ENCODE measurements at places on chromosomes 1 and 21.

DNA sequence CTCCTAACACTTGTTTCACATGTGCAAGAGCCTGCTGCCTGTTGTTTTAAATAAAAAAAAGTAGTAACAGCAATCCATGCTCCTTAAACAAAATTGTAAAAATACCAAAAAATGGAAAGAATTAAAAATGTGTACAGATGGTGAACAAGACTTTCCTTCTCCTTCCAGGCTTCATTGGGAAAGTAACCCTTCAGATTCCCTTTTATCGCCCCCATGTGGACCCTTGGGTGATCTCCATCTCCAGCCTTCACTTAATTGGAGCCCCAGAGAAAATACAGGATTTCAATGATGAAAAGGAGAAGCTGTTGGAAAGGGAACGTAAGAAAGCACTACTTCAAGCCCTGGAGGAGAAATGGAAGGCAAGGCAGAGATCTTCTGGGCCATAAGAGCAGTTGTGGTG, 14.2 kb downstream of the VPS13D start:
- DNase-seq = no peak

- no peak for DNase-seq
Measured at GRCh38 chr21:45987121-45987711, 5.6 kb downstream of the COL6A1 start.

- no peak for DNase-seq
Measured at GRCh38 chr1:180253585-180254495, 23.8 kb downstream of the LHX4 start.

DNA sequence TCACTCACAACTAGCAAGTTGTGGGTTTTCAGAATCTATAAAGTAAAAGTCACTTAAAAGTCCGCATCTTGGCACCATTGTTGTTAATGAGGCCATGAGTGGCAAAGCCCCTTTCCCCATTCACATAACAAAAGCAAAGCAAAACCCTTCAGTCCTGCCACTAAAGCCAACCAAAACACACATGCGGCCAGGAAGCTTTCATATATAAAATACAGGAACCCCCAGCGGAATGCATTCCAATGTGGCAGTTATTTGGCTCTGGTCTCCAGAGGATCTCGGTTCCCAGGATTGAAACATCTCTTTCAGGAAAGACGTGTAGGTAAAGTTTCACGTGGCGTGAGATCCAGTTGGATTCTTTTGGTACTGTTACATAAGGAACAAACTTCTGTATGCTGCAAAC, 2.5 kb upstream of the LBR start:
- DNase-seq = no peak

DNA sequence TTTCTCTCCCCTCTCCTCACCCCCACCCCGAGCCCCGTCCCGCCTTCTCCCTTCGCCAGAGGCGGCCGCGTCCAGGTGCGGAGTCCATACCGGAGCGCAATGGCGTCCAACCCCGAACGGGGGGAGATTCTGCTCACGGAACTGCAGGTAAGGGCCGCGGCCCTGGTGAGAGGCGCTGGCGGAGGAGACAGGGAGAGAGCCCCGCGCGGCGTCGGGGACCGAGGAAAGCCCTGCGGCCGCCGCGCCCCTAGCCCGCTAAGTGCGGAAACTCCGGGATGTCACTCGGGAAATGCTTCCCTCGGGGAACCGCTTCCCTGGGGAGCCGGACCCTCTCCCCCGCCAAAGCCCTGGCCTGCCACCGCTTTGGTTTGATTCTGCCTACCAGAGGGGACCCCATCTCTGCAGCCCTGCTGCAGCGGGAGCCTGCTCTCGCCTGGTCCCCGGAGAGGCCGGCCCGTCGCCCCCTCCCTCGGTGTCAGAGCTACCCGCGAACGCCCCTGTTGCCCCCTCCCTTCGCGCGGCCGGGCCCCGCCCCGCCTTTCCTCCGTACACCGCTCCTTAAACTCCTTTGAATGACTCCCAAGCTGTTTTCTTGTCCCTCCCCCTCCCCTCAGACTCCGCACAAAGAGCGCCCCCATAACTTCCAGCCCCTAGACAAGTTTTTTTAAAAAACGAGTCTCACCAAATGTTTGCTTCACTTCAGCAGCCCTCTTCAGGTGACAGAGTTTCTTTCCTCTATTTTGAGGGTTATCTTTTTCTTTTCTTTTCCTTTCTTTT, 597 bp downstream of the PKN2 start:
- no peak for DNase-seq

DNA sequence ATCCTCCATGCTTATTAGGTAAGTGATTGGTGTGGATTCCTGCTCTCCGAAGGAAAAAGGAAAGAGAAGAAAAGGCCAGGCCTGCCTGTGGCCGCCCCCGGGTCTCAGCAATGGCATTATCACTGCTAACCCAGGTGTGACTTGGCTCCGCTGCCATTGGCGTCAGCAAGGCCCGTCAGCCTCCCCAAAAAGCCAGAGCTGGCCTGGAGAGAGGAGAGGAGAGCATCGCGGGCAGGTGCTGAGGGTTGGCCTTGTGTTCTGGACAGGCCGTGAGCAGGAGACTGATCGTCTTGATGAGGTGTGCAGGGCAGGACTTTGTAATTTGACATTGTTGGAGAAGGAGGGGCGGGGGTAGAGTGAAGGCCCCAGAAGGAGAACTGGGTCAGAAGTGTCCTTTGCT, 186.4 kb downstream of the CAMTA1 start:
- DNase-seq = no peak

DNA sequence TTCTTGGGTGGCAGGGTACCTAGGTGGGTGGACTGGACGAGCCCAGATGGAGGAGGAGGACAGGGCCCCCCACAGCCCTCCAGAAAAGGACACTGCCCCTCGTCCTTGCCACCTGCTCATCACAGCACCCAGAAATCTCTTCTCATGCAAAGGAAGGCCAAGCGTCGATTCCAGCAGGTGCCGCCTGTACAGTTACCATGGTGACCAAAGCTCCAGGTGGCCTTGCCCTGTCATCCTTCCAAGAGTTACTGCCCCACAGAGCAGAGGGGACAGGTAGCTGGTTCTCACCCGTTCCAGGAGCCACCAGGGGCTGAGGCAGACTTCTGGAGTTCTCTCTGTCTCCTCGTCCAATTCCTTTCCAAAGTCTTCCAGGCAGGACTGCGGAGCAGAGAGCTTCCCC, 119.9 kb upstream of the VAMP3 start:
- no peak for DNase-seq

- DNase-seq = no peak
Measured at GRCh38 chr1:150141452-150141851, 8.3 kb upstream of the PLEKHO1 start.

DNA sequence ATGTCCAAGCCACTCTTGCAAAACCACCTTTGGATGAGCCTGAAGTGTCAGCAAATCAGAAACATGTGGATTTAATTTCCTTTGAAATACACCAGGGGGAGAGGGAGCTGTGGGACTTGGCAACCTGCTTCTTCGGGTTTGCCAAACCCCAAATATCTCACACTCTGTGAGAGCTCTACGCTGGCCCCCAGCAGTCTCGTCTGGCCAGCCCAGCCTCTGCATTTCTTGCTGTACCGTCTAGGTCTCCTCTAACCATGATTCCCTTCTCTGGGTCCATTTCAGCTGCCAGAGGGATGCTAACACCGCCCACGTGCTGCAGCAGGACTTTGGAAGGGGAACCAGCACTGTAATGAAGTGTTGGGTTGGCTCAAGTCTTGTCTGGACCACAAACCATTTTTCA, 114.6 kb downstream of the MRPS6 start:
- no peak for DNase-seq

DNA sequence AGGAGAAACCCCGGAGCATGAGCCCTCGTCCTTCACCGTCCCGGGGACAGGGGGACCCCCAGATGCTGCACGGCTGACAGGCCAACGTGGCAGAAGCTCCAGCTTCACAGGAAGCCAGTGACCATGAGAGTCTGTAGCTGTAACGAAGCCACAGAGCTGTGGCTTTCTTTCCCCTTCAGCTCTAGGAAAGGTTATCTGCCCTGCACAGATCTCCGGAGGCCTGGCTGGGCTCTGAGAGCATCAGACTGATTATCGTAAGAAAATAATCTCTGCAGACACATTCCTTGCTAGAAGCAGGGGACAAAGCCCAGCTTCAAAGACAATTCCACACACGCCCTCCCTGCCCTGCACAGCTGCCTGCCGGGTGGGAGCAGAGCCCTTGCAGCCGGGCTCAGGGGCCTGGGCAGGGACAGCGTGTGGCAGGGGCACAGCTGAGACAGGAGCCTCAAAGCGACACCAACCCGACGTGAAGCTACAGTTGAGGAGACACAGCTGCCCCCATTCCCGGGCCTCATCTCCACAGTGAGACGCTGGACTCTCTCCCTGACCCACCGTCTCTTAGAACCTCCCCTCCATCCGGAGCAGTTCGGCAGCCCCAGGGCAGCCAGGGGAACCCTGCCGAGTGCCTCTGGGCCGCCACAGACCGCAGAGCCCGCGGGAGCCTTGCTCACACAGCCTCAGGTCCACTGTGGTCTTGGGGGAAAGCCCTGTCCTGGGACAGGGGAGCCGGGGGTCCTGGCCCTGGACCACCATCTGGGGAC, 30.6 kb downstream of the POFUT2 start:
- peak; percentile 40 for DNase-seq

DNA sequence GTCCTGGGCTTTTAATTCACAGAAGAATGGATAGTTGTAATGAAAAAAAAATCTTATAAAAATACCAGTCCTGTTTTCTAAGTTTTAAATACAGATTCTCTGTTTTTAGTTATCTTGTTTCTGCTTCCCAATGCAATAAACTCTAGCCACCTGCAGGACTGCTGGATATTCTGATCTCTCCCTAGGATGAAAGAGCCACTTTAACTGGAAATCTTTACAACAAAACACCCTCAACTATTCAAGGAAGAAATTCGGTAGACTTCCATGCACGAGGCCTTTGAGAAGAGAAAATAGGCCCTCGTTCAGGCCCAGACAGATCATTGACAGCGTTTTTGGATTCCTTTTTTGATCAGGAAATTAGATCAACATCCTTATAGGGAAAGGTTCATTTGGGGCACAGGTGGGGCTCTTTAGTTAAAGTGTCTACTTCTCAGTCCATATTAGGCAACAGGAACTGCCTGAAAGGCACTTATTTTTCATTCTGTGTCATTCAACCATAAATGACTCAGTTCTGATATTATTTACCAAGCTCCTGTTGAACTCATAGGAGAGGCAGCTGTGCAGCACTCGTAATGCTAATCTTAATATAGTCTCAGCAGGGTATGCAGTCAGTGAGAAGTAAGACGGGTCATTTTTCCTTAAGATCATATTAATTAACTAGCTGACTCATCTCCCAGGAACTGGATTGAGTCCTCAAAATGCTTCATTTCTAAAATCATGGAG, 71.1 kb upstream of the ERRFI1 start:
- no peak for DNase-seq

- peak; percentile 55 for DNase-seq
Measured at GRCh38 chr1:67561704-67562113, 123.3 kb upstream of the GADD45A start.

DNA sequence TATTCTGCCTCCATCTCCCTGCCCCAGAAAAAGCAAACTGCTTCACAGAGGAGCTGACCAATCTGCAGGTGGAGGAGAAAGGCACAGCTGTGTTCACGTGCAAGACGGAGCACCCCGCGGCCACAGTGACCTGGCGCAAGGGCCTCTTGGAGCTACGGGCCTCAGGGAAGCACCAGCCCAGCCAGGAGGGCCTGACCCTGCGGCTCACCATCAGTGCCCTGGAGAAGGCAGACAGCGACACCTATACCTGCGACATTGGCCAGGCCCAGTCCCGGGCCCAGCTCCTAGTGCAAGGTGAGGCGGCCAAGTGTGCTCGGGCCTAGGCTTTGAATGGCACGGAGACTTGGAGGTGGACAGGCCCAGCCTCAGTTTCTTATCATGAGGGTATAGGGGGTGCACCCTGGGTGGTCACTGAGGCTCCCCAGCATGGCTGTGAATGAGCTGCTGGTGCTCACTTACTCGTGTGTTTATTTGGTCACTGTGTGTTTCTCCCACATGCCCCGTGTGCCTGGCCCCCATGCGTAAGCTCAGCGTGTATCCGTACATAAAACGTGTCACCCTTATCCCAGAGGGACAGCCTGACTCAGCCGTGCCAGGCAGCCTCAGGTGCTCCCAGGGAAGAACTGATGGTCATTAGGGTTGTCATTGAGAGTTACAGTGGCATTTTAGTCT, 75.8 kb downstream of the OBSCN start:
- no peak for DNase-seq

DNA sequence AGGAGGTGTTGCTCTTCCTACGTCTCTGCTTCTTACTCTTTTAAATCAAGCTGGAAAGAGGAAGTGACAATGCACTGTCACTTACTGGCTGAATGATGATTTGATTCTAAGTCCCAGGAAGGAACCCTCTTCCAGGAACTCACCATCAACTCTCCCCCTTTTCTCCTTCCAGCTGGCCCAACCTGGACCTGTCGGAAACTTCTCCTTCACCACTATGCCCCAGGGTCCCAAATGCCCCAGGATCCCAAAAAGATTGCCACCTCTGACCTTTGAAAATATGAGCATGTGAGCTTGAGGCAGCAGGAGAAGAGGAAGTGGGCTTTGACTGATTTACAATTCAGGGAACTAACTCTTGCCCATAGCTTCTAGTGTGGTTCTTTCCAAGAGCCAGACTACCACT, 5.3 kb upstream of the ADAMTS5 start:
- DNase-seq = no peak

GRCh38 chr1:4853904-4854303, 199.5 kb downstream of the AJAP1 start:
- no peak for DNase-seq

GRCh38 chr1:72284348-72285073, 2.2 kb upstream of the NEGR1 start:
- no peak for DNase-seq

- DNase-seq = no peak
Measured at GRCh38 chr1:2633366-2633935, 635 bp upstream of the MMEL1 start.

GRCh38 chr1:9792156-9793042, 31.4 kb downstream of the CLSTN1 start:
- DNase-seq = no peak

DNA sequence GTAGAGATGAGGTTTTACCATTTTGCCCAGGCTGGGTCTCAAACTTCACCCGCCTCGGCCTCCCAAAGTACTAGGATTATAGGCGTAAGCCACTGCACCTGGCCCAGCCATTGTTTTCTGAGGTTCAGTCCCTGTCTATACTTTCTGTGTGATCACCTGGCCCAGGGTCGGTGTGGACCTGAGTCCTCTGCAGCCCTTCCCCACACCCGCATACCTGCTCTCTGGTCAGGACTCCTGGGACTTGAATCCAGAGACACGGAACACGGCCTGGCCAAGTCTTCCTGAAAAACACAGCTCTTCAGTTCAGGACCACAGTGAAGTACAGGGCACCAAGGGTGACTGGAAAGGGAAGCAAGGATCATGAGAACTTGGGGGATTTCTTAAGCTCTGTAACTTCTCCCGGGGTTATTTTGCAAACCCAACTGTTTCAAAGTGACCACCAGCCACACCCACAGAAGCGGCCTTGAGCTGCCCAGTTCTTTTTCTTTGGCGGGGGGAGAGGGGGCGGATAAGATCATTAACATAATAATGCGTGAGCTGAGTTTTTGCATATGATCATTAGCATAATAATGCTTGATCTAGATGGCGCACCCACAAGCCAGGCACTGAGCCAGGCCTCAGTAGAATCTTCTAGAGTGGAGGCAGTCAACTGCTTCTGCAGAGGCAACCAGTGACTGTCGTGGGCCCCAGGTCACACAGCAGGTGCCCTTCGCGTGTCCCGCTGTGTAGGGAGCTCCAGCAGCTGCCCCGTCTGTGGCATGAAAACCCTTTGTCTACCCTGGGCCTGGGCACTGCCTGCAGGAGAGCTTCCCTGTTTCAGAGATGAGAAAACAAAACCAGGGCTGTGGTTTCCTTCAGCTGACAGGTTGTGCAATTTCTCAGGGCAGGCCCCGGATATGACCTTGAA, 1.7 kb upstream of the NADK start:
- no peak for DNase-seq
